ENCODE measurements at places on chromosomes 7 and 10.
A peak's percentile ranks its signal among the peaks of the same experiment; 100 is the strongest.

DNA sequence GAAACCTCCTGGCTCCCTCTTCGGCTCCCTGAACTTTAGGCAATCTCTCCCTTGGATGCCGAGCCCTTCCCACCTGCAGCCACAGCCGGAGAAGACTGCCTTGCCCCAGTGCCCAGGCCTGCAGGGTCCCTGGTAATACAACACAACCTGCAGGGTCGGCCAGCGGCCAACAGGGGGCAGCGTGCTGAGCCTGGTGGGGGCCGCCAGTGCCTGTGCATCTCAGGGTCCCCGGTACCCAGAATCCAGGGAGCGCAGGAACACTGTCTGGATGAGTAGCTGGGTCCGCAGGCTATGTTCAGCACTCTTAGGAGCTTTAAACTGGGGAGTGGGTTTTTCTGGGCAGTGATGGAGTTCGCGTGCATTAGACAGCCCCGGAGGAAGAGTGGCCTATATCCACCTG, 17.5 kb upstream of the C10orf71 start:
- DNase-seq = peak; percentile 48

DNA sequence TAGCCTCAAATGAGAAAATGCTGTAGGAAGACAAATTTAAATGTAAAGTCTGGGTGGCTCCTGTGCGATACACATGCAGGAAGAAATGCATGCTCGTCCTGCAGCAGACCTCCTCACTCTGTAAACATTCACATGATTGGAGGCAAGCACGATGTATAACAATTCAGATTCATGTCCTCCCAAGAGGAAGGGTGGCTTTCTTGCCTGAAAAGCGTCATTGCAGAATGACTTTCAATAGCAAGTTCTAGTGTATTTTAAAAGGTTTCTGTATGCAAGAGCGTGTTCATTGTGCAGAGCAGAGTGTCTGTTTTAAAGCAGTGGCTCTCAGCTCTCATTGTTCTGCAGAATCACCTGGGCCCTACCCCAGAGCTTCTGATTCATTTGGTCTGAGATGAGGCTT, 170.3 kb upstream of the CELF2 start:
- no peak for DNase-seq

GRCh38 chr10:103111031-103111917, 81.8 kb downstream of the NT5C2 start:
- DNase-seq = peak; percentile 20

- no peak for DNase-seq
These were observed 52.2 kb upstream of the SUN1 start for GRCh38 chr7:780081-780480.

GRCh38 chr7:99752356-99752755, 17.4 kb upstream of the CYP3A7 start:
- DNase-seq = no peak

DNA sequence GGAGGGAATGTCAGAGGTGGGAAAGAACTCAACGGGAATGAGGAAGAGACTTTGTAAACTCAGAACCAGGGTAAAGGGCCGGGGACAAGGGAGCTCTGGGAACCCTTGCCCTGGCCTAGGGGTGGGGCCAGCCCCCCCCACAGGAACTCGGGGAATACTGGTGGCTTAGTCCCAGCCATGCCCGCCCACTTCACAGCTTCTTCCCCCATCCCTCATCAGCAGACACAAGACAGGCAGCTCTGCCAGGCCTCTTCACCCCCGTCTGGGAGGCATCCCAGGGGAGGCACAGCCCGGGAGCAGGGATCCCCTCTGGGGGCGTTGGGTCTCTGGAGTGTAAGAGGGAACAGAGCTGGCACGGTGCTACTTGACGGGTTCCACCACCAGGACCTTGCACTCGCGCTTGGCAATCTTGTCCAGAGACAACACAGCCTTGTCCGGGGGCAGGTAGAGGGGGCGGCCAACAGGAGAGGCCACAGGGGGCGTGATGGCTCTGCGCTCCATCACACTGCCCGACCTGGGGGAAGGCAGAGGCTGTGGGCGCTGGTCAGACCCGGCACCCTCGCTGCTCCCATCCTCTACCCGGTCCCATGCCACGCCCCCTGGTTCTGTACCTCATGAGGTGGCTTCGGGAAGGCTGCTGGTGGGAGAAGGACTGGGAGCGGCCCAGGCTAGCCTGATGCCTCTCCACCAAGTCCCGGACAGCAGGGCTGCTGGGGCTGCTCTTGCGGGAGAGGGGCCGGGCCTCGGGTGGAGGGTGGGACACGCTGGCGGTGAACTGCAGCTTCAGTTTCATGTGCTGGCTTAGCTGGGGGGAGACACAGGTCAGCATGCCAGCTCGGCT, 3.7 kb downstream of the TRAPPC14 start:
- no peak for DNase-seq

GRCh38 chr7:101739775-101740398, 77.5 kb upstream of the CUX1 start:
- no peak for DNase-seq

GRCh38 chr7:116200963-116201362, 9.4 kb upstream of the TES start:
- no peak for DNase-seq

DNA sequence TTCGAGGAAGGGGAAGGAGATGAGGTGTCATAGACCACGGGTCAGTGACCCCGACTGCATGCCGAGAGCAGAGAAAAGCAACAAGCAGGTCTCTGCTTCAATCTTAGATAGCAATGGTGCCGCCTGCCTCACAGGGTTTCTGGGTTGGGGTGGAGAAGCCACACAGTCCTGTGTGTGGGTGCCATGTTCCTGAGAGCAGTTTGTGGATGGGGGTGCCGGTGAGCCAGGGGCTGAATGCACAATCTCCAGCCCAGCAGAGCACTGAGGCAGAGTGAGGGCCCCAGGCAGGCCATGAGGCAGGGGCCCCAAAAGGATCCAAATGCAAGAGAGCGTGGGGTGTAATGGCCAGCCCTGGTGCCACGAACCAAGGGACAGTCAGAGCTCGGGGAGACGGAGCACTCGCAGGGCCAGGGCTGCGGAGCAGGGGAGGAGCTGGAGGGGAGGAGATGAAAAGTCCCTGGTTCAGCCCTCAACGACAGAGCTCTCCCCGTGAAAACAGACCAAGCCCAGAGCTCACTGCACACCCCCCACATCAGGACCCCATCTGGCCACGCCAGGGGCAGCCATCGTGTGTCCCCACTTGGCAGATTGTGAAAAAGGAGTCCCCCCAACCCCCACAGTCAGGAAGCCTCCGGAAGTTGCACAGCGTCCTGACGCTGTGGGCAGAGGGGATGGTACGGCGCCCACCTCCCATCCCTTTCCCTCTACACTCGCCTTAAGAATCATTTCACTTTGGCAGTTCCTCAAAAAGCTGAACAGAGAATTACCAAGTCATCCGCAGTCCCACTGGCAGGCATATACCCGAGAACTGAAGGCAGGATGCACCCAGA, 19.9 kb downstream of the WDR86 start:
- DNase-seq = no peak

DNA sequence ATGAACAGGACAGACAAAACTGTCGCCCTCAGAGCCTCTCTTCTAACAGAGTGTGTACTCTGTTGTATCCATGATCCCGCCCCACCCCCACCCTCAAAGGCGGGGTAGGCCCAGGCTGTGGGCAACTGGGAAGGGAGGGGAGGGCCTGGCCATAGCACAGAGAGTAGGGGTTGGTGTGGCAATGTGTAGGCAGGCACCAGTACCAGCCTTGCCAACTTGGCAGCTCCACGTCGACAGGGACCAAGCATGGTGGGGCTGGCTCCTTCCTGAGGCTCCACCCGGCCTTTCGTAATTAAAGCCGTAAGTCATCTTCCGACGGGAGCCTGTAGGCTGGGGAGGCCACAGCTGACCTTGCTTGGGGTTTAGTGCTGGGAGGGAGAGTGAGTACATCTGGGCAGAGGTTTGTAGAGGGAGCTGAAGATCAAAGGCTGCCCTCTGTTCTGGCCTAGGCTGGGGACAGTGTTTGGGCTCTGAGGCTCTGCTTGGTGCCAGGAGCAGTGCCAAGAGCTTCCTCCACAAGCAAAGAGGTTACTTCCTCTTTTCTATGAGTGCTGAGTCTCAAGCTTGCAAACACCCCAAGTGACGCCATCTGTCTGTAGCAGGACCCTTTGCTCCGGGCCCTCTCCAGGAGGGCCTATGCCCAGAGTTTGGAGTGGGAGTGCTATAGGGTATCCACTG, 121.6 kb downstream of the C10orf105 start:
- no peak for DNase-seq

DNA sequence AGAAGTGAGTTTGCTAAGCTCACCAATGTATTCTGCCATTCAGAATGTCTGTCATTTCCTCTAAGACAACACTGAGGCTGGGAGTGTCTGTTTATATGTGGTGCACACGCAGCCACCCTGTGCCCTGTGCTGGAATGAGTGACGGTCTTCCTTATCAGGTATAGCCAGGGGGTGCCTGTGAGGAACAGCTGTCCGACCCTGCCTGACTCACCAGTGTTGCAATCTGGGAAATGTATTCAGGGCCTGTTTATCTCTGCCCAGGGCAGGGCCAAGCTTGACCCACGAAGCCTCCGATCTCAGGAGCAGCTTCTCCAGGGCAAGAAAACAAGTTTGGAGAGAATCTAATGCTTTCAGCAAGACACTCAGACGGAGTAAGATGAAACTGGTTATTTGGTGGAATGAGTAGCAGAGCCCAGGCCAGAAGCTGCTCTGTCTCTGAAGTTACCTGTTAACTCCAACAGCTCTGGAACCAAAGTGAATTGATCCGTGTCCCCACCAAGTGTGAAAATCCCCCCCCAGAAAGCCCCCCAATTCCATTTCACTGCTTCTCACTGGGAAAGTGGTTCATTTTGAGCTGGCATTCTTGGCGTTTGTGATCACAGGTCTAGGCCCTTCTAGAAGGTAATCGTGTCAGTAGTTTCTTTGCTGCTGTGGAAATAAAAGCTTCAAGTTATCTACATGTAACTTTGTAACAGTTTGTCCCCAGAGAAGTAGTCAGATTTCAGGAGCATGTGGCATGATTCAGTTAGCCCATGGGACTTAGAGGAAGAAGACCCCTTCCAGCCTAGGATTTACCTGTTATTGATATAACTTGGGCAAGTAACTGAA, 6.1 kb upstream of the UBE2H start:
- no peak for DNase-seq

- DNase-seq = no peak
These were observed 34.6 kb downstream of the ZEB1 start for GRCh38 chr10:31353574-31353973.

- DNase-seq = no peak
These were observed 54.0 kb downstream of the ADAM12 start for GRCh38 chr10:126334272-126334671.

DNA sequence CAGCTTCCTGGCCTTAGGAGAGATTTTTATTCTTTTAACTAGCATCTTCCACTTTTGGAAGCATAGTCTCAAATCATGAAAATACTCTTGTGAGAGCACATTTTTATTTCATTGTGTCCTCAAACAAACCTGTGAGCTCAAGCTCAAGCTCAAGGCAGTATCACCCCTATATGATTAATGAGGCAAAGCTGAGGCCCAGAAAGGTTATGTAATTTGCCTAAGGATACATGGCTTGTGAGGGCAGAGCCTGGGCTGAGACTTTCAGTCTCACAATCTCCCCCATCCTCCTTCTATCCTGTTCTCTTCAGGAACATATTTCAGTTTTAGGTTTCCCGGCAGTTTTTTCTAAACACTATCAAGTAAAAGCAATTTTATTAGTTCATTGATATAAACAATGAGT, 359.5 kb downstream of the PTEN start:
- no peak for DNase-seq

GRCh38 chr7:2736411-2736914, 48.5 kb downstream of the AMZ1 start:
- no peak for DNase-seq

- no peak for DNase-seq
These were observed 18.7 kb upstream of the ARID5B start for GRCh38 chr10:61882621-61883370.

GRCh38 chr7:1030444-1031070, 13.8 kb upstream of the GPR146 start:
- no peak for DNase-seq

- DNase-seq = no peak
These were observed 145.6 kb downstream of the EXOC4 start for GRCh38 chr7:133398506-133398905.

- peak; percentile 45 for DNase-seq
These were observed 25.2 kb downstream of the DNAJC1 start for GRCh38 chr10:21978191-21978862.

DNA sequence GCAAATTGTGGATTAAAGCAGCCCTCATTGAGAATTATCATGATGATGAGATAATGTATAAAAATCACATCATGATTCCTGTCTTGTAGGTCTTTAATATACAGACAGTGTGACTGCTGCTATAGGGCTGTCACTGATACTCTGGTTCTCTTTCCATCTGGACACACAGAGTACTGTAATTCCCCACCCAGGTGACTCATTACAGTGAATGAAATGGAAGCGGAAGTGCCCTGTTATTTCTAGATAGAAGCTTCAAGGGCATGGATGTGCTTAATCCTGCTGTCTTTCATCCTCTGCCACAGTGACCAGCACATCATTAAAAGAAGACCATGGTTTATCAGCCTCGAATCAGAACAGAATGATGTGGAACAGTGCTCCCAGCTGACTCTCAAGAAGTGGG, 1234.0 kb downstream of the SORCS3 start:
- DNase-seq = no peak

DNA sequence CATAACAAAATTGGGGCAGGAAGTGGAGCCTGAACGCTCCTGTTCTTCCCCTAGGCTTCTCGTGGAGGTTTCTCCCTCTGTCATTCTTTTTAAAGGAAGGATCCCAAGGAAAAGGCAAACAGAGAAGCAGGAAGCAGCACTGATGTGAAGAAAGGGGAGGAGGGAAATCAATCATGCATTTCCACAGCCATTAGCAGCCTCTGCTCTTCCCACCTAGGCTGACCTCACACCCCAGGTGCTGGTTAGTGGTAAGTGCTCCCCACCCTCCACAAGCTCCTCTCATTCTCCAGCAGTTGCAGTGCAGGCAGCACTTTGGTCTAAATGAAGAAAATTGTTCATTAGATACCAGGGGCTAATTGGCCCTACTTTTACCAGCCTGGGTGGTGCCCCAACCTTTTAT, 2.6 kb downstream of the CRHR2 start:
- no peak for DNase-seq

All from neural progenitor cell (in vitro differentiated cells).